Pancreas (tissue), 10 donors: ENCODE measurements at places on chromosomes 2 and 18. TPM values are rescaled to one million over a fixed set of nuclear protein-coding genes. Genes with fewer than 3 reads are reported as not detected.

TRIM43 gene
- not detected for total RNA-seq

SCG2 gene
- total RNA-seq, result 4.9 TPM

DUSP2 gene
- 0.32 TPM for total RNA-seq

EPB41L3 gene
- 10.1 TPM for total RNA-seq
